ENCODE measurements at places on chromosomes 3 and 15.

GRCh38 chr3:115623044-115623868, at the start of gene GAP43:
Gene GAP43 (plus strand): TSS chr3:115623510. CDS start chr3:115623690, 180 bp downstream.
- DNase-seq, result peak; percentile 96

DNA sequence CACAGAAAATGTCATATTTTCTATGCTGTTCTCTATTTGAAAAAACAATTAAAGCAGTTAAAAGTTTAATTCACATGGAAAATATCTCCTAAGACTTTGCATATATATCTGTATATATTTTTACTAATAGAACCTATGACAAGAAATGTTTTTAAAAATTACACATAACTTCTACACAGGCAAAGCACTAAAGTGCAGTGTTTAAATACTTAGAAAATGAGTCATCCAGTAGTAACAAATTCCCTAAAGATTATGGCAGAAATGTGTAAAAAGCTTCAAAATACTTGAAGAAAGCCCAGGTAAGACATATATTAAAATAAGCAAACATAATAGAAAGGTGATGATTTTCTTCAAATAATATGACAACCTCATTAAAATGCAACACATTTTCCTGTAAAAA, 236.6 kb downstream of the TBC1D5 start:
- DNase-seq, result peak; percentile 36

DNA sequence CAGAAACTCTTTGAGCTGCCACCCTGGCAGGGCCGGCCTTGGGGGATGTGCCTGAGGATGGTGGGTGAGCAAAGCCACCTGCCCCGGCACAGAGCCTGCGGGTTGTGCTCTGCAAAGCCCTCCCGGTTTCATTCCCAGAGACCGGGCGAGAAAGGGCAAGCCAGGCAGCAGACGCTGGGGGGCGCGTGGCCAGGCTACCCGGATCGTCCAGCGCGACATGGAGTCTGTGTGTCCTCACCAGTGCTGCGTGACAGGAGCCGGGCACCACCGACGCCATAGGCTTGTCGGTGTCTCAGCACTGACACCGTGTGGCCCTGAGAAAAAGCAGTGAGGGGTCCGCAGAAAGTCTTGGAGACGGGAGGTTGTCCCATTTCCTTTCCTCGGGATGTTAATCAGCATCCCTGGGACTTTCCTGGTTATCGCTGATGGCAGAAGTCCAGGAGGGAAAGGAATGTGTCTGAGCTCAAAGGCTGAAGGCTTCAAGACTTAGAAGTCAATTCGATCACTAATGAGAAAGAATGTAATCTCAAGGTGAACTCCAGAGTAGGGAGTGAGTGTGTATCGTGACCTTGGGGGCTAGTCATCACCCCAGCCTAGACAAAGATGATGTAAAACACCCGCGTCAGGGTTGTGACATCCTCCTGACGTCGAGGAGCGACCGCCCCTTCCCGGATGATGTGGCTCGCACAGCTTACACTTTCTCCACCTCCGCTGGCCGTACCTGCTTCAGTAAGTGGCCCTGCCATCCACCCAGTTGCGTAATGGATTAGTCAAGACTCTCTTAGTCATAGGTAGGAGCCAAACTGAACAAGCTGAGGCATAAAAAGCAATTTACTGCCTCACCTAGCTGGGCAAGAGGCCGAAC, 36.3 kb upstream of the PLA2G4E start:
- DNase-seq, result peak; percentile 54

DNA sequence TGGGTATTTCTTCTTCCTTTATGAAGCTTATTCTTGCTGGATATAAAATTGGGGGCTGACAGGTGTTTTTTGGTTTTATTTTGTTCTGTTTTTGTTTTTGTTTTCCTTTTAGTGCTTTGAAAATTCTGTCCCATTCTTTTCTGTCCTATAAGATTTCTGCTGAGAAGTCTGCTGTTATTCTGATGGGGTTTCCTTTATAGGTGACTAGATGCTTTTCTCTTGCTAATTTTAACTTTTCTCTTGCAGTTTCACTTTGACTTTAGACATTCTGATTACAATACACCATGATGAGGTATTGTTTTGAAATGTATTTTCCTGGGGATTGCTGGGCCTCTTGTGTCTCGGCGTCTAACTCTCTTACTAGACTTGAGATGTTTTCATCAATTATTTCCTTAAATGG, 22.8 kb downstream of the TTC14 start:
- DNase-seq, result no peak

GRCh38 chr3:110909839-110910238, 161.8 kb upstream of the NECTIN3 start:
- no peak for DNase-seq

DNA sequence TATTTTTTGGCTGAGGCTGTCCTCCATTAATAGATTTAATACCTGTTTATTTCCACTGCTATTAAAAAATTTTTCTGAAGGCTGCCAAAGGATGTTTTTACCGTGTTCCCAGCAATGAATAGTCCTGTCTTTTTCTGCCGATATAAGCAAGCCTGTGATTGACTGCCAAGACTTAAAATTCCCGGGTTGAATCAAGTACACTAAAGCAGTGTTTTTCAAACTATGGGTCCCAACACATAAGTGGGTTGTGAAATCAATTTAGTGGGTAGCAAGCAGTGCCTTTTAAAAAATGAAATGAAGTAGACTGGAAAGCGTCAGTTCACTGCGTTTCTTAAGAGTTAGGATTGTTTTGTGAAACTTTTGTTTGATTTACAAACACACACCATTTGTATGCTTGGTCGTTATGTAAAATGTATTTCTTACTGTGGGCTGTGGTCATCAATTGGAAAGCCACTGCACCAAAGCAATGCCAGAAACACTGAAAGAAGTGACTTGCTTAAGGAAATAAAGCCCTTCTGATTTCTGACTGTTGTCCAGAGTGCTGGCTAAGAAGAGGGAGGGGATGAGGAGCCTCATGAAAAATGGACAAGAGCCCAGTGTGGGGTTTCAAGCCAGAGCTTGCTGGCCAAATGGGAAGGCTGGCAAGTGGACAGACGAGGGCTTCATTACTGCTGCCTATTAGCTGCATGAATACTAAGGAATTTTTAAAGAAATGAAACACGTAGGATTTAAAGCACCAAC, 206.0 kb downstream of the THRB start:
- peak; percentile 32 for DNase-seq

GRCh38 chr3:11717768-11718636, 74.3 kb upstream of the VGLL4 start:
- peak; percentile 42 for DNase-seq

GRCh38 chr3:46867550-46867898, 4.3 kb upstream of the MYL3 start:
- no peak for DNase-seq

GRCh38 chr3:123611082-123611481, 26.2 kb upstream of the HACD2 start:
- DNase-seq, result no peak

DNA sequence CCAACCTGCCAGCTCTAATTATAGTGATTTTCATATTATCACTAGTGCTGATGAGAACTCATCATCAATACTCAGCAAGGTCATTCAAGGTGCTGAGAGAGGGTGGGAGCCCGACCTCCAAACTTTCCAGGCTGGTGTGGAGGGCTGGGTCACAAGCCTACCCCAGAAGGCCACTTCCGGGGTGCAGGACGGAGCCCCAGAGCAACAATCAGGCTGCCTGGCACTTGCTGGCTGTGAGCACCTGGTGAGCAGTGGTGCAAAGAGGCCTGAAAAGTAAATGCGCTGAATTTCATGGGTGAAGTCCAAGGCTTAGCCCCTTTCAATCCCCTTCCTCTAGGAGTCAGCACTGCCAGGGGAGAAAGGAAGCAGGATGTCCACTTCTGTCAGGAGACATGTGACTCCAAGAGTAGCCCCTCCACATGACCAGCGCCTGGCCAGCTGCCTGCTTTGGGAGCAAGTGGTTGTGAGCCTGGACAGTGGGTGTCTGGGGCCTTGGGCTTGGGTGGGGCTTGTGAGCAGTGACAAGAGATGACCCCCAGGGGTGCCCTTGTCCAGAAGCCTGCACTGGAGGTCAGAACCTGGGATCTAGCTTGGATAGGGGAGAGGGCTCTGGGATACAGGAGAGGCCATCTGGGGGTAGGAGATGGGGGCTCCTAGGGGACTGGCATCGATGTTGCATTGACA, 165.0 kb upstream of the TLE3 start:
- no peak for DNase-seq

GRCh38 chr3:27353221-27353620, 16.0 kb downstream of the NEK10 start:
- DNase-seq, result no peak

DNA sequence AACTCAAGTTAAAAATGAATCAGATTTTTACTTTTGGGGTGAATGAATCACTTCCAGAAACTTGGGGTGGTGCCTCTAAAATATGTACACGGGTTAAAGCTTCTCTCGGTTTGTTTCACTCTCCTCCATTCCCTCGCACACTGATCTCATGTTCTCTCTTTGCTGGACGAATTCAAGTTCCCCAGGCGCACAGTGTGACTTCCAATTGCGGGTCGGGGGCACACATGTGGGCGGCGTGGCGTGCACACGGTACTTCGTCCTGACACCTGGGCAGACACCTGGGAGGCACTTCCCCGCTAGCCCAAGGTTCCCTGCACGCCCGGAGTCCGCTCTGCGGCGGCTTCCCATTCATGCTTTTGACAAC, 692 bp downstream of the SCAANT1 start:
- no peak for DNase-seq

- DNase-seq, result peak; percentile 8
Observed at GRCh38 chr3:185401319-185401955, 38.5 kb downstream of the MAP3K13 start.

DNA sequence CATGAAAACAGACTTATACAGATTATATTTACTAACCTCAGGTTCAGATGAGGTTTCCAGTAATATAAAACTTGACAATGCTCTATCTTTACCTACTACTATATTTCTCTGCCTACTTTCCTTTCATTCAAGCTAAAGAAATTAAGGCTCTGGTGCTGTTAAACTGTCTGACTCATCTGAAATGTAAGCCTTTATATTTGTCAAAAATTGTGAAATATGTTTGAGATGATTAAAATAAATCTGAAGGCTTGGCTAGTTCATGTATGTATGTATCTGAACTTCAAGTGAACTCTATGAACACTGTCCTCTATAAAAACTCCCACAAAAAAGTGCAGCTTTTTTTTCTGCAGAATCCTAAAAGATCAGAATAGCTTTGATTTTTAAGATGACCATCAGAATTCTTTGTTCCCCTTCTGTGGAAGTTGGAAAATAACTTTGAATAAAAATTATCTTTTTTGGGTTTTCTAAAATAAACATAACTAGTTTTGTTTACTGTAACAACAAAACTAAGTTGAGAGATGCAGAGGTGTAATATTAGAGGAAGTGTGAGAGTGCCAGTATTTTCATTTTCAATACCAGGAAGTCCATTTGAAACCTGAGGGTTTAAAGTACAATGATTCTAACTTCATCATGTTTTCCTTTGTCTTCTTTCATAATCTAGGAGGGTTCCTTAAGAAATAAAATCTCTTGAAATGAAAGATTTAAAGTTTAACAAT, 42.2 kb downstream of the ILDR1 start:
- DNase-seq, result no peak

GRCh38 chr3:67901681-67902080, 247.3 kb upstream of the SUCLG2 start:
- no peak for DNase-seq

DNA sequence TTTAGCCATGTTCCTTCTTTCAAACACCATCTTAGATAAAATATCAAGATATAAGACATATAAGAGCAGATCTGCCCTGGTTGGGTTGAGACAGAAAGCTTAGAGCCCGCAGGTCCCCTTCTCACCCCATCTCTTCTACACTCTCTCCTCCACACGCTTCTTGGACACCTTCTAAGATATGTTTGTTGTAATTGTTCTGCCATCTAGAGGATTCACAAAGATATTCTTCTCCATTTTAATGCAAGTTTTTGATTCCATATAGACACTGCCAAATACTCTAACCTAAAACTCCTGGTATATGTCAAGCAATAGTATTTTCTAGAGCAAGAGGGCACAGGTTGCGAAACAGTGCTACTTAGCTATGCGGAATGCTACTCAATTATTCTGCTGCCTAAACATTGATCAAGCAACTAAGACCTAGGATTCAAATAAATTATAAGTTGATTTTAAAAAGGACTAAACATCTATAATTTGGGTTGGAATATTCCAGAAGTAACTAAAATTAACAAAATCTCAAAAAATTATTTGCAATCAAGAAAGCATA, 6.8 kb downstream of the CHRM5 start:
- DNase-seq, result no peak

GRCh38 chr15:85667491-85668424, 127.0 kb downstream of the KLHL25 start:
- peak; percentile 99 for DNase-seq

DNA sequence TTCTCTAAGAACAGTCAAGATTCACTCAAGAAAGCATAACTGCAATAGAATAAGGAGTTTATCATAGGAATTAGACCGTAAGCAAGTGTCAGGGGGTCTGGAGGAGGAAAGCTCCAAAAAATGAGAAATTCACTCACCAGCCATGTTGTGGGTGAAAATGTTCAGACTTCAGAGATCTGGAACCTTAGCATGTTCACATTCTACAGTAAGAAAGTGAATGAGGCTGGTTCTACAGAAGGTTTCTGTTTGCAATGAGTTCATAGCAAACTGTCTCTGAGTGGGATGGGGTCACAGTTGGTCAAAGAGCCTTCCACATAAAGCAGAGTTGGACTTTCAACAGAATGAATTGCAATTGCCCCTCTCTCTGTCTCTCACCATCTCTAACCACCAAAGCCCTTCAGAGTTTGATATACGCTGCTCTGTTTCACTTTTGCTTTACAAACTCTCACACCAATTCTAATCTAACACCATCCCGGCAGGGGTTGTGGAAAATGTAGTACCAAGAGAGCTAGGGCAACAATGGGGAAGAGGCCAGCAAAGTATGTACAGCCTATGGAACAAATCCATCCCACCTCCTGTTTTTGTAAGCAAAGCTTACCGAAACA, 581.8 kb upstream of the UBE2E2 start:
- no peak for DNase-seq

DNA sequence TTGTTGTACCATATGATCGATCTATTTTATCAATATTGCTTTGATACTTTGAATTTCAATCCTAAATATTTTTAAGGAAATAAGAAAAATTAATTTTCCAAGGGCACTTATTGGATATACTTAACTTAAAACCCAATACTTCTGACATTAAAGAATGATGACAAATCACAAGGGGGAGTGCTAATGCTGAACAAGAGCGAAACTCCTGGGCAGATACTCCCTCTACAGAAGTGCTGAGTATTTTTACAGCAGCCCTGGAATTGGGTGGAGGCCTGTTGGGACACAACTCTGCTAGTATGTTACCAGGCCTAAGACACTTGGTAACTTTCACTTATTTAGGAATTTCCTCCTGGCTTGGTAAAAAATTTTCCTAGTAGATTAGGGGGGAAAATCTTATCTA, 46.2 kb downstream of the DENND6A start:
- peak; percentile 22 for DNase-seq

- no peak for DNase-seq
Observed at GRCh38 chr3:15794842-15795650, 2.7 kb downstream of the ANKRD28 start.

Measured in astrocyte (in vitro differentiated cells and primary cell).